NCI-H2081 treated with DMSO at 0.1 percent for 48 hours (cell line): ENCODE measurements at places on chromosomes 3 and 15.

GRCh38 chr3:21785765-21786437, 34.9 kb upstream of the ZNF385D start:
- DNase-seq, result no peak

- DNase-seq, result no peak
These were observed 715.3 kb downstream of the NR2F2 start for GRCh38 chr15:97045666-97046421.

- no peak for DNase-seq
These were observed 965.9 kb upstream of the ROBO1 start for GRCh38 chr3:80733522-80734176.

DNA sequence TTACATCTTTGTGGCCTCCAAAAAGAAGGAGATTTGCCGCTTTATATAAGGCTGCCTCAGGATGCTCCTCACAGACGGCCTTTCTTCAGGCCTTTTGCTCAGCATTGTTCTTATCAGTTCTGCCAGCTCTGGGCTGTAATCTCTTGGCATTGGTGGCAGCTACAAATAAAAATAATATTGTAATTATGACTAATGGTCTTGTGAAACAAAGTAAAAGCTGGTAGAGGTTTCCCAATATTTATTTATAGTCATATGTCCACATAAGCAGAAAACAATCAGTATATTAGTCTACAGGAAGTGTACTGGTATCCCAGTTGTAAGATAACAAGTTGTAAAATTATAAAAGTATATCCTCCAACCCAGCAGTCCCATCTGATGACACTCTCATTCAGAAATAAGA, 7.3 kb downstream of the NEK4 start:
- no peak for DNase-seq

GRCh38 chr15:75749820-75750219, 37.2 kb upstream of the CSPG4 start:
- DNase-seq, result no peak

GRCh38 chr3:85255949-85256348, 297.2 kb downstream of the CADM2 start:
- no peak for DNase-seq

DNA sequence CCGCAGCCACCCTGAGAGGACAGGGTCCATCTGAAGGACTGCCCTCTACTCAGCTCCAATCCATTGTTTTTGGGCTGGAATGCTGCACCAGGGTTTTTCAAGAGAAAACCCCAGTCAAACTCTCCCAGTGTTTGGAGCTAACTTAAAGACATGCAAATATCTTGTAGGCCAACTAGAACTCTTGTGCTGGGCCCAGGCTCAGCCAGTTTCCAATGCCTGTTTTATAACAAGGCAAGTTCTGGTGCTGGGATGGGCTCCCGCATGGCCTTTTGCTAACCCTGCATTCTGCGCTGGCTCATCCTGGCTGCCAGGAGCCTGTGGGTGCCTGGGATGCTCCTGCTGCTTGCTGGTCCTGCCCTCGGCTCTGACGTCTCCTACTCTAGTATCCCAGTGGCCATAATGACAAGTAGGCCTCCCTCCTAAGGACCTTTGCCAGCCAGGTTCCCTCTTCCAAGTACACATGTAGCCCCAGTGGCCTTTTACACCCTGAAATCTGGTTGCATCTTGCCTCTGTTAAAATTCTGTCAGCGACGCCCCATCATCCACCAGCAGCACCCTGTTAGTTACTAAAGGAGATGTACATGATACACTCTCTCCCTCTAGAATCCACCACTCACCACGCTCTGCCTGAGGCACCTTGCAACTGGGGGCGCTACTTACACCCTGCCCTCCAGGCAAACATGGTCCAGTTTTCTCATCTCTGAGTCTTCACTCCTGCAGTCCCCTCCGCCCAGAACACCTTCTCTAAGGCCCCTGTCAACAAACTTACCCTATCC, 30.5 kb upstream of the RAB6B start:
- no peak for DNase-seq

DNA sequence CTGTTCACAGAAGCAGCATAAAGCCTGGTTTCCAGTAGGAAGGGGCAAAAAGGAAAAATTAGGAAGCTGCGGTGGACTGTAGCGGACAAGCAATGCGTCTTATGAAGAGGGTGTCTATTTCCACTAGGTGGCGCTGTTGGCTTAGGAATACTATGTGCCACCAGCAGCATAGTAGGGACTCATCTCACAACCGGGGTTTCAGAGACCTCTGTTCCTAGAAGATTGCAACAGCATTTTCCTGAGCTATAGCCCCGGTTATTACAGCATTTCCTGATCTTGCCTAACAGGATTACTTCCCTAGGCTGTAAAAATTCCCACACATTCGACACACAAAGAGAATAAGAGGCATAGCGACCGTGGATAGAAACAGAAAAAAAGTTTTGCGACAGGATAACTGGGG, 683.0 kb downstream of the TBL1XR1 start:
- no peak for DNase-seq

DNA sequence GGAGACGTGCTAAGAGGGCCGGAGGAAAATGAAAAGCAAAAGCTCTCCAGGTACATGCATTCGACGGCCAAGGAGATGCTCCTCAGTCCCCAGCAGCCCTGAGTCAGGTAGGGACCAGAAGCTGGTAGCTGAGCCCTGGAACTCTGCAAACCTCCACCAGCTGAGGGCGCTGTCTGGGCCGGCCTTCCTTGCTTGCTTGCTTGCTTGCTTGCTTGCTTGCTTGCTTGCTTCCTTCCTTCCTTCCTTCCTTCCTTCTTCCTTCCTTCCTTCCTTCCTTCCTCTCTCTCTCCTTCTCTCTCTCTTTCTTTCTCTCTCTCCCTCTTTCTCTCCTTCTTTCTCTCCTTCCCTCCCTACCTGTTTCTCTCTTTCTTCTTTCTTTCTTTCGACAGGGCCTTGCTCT, 94.6 kb upstream of the RASGRF1 start:
- no peak for DNase-seq

DNA sequence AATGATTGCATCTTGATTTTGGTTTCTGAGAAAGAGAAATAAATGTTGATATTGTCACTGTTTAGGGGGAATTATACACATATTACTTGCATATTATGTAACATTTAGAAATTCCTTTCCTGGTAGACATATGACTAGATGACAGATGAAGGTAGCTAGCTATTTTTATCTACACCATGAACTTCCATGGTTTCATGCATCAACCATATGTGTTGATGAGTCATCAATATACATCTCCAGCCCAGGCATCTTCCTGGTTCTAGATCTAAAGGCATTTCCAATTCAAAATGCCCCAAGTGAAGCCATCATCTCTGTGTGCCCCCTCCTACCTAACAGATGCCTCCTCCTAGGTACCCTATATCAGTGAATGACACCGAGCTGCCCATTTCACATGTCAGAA, 9.5 kb upstream of the ADAMTSL3 start:
- no peak for DNase-seq

- DNase-seq, result no peak
These were observed 139.1 kb upstream of the EIF1B start for GRCh38 chr3:40170395-40170794.

DNA sequence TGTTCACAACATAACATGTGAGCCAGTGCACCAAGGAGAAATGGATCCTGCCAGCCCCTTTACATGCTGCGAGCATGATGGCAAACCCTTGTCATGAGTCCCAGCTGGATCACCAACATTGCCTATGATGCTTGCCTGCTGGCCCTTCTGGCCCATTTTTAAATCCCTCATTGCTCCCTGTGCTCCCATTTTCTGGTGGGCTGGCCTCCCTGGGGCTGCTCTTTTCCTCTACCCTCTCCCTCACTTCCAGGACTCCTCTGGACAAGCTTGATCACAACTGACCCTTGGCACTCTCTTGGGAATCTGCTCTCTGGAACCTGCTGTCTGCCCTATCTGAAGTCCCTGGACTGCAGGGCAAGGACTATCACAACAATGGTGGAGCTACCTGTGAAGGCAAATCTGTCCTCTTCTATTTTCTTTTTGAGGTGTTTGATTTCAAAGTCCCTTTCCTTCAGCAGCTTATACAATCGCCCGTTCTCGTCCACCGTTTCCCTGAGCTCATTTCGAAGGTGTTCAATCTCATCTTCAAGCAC, 16.3 kb downstream of the CCDC13 start:
- no peak for DNase-seq

GRCh38 chr15:65862682-65863081, 6.6 kb upstream of the RAB11A start:
- DNase-seq, result no peak

DNA sequence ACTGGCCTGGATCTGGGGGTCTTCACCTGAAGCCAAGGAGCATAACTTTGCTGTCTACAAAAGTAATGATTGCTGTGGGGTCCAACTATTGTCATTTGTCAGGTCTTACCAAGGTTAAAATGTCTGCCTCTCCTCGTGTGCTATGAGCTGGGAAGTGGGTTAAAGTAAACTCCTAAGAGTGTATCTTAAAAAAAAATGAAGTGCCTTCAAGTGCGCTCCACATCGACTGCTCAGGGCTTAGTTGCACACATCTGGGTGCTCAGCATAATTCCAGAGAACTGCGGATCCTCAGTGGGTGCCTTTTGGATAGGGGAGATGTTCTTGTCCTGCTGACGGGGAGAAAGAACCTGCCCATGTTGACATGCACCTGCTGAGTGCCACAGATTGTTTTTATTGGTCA, 40.9 kb downstream of the EFCAB12 start:
- DNase-seq, result no peak
